ENCODE measurements at places on chromosomes 13 and 19.

DNA sequence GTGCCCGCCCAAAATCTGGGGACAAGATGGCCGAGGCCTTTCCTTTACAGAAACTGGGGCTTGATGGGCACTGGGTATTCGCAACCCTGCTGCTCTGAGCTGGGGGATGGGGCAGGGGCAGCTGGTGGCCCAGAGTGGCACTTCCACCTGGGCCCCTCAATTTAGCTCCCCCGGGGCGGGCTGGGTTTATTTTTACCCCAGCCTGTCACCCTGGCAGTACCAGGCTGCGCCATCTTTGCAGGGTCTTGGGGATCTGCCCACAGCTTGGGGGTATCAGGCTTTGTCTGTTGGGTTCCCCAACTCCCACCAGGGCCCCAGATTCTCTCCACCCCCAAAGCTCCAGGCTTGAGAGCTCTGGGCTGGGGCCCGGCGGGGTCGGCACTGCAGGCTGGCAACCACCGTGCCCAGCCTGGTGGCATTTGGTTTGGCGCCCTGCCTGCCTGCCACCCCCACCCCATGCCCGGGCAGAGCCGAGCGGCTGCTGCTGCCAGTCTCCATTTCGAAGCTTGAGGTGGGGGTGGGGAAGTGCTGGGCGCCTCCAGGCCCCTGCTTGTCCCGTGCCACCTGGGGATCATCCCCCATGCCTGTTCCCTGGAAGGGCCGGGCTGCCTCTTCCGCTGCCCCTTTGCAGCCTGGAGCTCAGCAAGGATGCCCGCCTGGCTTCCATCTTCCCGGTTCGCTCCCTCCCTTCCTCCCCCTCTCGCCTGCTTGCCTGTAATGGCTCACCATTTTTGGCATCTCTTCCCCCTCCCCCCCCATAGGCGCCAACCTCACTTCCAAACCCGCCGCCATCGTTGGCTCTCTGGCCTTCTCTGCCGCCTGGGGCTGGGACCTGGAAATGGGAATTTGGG is 11.4 kb downstream of the NFIX start:
- no peak for DNase-seq

DNA sequence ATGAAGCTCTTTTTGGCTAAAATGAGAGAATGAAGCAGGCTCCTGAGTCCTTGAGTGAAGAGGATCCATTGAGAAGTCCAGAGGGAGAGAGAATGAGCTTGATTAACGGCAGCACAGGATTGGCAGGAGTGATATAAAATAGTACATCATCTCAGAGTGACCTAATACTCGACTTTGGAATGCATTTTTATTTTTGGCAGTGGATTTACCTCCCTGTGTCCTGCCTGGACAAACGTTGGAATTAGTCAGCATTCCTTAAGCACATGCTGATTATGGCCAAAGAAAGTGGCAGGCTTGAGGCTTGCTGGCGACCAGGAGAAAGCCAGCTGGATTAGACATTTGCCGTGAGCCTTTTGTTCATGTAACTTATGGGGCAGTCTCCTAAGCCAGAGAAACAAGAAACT is 22.9 kb downstream of the LRCH1 start:
- no peak for DNase-seq

DNA sequence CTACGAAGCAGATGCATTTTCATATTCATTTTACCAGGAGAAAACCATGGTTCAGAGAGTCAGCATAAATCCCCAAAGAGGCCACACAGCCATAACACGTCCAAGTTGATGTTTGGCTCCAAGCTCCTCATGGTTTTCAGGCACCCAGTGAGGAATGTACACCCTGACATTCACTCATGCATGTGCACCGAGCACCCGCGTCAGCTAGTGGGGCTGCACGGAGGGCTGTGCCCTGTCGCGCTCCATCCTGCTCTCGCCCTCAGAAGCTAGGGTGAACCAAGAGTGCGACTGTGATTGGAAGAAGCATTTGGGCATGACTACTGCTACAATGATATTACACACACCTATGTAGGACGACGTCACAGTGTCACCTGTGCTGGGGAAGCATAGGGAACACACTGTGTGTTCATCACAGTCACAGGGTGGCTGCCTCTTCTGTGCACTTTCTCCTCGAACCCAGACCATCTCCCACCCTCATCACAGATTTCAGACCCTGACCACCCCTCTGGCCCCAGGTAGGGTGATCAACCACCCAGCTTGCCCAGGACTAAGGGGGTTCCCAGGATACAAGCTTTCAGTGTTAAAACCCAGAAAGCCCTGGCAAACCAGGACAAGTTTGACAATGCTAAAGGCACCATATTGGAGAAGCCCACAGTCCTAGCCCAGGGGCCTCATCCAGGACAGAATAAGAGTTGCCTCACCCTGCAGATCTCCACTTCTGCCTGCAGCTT is 148.6 kb upstream of the ZNF507 start:
- no peak for DNase-seq

DNA sequence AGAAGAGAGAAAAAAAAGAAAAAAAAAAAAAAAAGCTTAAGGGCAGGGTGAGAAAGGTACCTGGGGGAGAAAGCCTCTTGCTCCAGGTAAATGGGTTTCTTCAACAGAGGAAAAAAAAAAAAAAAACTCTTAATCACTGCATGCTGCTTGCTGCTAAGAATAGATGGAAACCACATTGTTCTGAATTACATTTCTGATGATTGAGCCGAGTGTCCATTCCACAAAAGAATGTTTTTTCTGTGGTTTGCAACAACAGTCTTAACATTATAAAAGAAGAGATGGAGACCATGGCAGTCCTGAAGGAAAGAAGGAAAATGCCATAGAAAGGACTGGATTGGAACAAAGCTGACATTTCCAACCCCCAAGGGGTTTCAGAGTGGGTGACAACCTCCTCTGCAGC is 1312.7 kb downstream of the SLITRK1 start:
- DNase-seq: no peak

GRCh38 chr13:45341799-45342500 is 967 bp upstream of the TPT1 start:
- no peak for DNase-seq

DNA sequence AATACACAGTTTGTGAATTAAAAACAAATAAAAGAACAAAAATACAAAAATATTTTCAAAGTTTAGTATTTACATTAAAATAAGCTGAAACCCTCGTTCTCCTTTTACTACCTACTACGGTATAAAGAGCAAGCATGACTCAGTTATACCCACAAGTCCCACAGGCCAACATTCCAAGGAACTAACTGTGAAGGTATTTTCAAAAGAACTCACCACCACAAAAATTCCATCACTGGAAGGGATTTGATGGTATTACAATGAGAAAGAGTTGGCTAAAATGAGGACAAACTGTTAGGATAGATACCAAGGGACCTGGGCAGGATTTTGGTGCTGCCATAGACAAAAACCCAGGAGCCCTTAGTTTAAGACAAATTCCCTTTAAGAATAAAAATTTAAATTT is 122.7 kb downstream of the TBC1D4 start:
- DNase-seq: no peak

GRCh38 chr13:89150362-89150761 is 1479.2 kb downstream of the SLITRK5 start:
- no peak for DNase-seq

DNA sequence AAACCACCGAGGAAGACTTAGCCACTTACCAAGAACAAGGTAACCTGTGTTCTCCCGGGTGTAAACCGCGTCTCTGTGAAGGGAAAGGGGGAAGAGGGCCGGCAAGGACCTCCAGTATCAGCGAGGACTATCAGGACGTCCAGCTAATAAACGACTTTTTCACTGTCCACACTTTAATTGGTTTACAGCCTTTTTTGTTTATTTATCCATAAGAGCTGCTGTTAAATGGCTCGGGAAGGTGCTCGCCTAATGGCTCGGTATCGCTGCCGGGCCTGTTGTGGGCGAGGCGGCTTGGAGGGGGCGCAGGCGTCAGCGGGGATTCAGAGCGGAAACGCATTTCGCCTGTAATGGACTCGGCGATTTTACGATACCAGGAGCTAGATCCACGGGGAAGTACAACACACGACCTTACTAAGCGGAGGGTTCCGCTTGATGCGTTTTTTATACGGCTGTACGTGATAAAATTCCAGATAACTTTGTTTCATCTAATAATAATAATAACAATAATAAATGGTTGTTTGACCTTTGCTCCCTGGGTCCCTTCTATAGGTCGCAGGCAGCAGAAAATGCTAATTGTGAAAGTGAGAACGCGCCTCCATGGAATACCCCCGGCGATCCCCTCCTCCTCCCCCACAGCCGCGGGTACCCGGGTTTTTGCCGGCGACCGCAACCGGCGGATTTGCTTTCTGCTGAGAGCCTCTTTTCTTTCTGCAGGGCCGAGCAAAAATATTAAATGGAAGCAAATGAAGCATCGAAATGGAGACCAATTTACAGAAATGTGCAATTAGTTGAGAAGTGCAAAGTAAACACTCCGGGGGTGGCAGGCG is 2.5 kb upstream of the PDX1 start:
- no peak for DNase-seq

DNA sequence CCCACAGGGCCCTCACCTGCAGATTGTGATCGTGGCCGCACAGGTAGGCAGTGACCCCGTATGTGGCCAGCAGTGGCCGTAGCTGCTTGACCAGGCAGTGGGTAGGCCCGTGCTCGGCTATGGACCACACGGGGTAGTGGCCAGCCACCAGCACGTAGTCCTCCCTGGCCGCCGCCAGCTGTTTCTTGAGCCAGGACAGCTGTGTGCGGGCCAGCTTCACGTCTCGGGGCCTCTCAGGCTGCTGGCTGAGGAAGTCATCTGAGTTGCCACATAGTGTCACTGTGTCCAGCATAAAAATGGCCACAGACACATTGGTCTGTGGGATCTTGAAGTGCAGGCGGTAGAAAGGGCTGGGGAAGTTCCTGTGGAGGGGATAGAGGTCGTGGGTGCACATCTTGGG is 1.2 kb downstream of the ACP5 start:
- DNase-seq: no peak

DNA sequence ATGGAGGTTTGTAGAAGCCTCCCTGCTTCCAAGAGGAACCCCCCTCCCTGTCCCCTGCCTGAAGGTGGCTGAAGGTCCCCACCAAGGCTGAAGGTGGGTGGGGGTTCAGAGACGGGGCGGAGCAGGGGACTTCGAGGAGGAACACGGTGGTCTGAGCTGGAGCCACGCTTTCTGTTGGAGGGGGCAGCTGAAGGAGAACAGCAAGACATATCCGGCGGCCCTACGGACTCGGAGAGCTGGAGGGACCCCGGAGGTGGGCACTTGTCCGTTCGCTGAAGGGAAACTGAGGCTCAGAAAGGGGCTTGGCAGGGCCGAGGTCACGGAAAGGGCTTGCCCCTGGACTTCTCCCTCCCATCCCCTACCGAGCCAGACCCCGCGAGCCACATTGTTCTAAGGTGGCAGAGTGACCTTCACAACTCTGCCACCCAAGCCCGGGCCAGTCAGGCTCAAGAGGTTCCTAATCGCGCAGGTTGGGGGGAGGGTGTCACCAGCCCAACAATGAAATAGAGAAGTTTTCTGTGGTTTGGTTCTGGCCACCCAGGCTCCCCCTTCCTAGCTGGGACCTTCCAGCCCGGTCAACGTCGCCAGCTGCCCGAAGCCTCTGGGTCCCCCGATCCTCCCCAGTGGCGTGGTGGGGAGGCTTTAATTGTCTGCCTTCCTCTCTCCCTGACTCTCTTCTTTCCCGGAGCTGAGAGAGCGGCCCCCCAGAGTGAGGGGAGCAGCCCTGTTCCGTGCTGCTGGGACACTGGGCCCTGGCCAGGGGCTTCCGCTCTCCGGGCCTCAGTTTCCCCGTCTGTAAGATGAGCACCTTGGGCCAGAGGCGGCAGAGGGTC is 15.5 kb upstream of the KCNN1 start:
- no peak for DNase-seq

DNA sequence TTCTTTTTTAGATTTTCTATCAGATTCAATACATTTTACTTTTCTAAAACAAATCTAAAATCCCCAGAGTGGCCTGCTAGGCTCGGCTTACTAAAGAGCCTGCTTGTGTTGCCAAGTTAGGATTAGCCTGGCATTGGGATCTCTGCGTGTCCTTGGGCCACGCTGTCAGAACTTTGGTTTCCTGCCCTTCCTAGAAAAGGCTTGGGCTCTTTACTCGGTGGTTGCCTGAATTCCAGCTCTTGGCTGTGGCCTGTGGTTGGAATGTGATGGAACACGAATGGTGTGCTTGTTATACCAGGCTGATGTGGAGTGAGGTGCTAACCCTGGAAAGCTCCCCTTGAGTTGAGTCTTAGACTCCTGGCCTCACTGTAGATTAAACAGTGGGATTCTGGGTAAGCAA is 8.5 kb downstream of the SPATA13 start:
- DNase-seq: no peak

GRCh38 chr19:18119013-18119716 is 21.6 kb downstream of the MAST3 start:
- no peak for DNase-seq

DNA sequence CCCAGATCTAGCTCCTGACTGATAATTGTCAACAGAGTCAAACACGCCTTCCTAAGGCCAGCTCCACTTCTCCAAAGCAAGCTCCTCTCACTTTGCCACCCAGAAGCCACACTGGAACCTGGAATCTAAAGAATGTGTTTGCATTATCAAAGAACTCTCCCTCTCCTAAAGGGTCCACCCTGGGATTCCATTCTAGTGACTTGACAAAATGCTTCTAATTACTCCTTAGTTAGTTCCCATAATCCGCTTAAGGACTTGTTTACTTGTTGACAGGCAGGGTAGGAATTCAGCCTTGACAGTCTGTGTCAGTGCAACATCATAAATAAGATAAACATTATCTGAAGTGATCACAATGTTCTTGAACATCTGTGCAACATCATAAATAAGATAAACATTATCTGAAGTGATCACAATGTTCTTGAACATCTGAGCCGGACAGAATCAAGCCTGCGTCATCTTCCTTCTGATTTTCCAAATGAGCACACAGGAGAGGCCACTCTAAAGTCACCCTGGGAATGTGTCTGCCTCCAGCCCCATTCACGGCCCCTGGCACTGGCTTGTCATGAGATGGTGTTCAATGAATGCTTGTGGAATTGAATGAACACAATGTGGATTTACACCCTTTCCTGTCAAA is 512.1 kb downstream of the IRS2 start:
- no peak for DNase-seq

- DNase-seq: no peak
Measured at GRCh38 chr13:43936647-43937046, 56.9 kb downstream of the LACC1 start.

DNA sequence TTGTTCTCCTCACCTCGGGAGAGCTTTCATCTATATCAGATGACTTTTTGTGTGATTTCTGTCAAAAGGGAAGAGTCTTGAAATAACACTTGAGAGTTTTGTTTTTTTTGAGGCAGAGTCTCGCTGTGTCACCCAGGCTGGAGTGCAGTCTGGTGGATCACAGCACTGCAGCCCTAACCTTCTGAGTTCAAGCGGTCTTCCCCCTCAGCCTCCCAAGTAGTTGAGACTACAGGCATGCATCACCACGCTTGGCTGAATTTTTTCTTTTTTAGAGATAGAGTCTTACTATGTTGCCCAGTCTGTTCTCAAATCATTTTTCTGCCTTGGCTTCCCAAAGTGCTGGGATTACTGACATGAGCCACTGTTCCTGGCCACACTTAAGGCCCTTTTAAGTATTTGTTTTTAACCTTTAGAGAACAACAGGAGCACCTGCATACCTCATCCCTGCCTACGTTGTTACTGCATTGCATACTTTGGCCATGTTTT is 11.4 kb downstream of the NDFIP2 start:
- no peak for DNase-seq

- no peak for DNase-seq
Measured at GRCh38 chr13:46983881-46984280, 87.0 kb upstream of the HTR2A start.

- no peak for DNase-seq
Measured at GRCh38 chr19:46639358-46640182, 3.6 kb upstream of the GNG8 start.

GRCh38 chr19:6228551-6229215 is 51.1 kb downstream of the MLLT1 start:
- no peak for DNase-seq

GRCh38 chr13:28623782-28624706 is 34.9 kb upstream of the POMP start:
- no peak for DNase-seq

GRCh38 chr19:41156207-41156606 is 36.8 kb upstream of the CYP2S1 start:
- DNase-seq: no peak

Measured in stimulated activated CD4-positive, alpha-beta T cell treated with anti-CD3 and anti-CD28 coated beads, Interleukin-1b, Interleukin-23, amount 100 ng/mL, for 1 hour (primary cell).